ENCODE measurements at places on chromosomes 2 and 18.

DNA sequence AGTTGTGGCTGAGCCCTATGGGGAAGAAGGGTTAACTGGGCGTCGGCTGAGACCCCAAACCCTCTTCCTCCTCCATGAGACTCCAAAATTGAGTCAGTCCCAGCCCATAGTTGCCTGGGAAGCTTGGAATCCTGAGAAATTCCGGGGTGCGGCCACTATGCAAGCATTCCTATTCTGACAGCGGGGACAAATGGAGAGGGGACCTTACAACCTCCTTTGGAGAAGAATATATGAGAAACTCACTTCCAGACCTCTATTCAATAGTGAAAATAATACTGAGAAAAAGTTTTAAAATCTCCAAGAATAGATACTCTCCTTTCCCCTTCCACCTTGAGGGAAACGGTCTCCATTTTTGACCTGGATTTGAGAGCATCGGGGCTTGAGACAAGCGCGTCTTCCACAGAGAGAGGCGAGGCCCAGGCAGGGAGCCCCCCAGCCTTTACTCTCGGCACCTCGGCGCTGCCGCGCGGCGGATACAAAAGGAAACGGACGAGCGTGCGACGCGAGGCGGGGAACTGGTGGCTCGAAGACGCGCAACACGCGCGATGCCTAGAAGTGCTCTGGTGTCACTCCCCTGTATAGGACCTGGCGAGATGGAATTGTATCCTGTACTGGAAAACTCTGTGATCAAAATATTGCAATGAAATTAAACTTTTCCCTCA is 11.1 kb downstream of the NR4A2 start:
- DNase-seq = peak; percentile 18

- no peak for DNase-seq
Measured at GRCh38 chr2:170771421-170771937, 1.3 kb downstream of the ERICH2 start.

- DNase-seq = no peak
Measured at GRCh38 chr18:59419386-59419785, 60.3 kb upstream of the LMAN1 start.

GRCh38 chr2:16832910-16833309 is 167.3 kb upstream of the CYRIA start:
- DNase-seq = no peak
